HCT116 (cell line): ENCODE measurements at places on chromosomes 5 and 9.

DNA sequence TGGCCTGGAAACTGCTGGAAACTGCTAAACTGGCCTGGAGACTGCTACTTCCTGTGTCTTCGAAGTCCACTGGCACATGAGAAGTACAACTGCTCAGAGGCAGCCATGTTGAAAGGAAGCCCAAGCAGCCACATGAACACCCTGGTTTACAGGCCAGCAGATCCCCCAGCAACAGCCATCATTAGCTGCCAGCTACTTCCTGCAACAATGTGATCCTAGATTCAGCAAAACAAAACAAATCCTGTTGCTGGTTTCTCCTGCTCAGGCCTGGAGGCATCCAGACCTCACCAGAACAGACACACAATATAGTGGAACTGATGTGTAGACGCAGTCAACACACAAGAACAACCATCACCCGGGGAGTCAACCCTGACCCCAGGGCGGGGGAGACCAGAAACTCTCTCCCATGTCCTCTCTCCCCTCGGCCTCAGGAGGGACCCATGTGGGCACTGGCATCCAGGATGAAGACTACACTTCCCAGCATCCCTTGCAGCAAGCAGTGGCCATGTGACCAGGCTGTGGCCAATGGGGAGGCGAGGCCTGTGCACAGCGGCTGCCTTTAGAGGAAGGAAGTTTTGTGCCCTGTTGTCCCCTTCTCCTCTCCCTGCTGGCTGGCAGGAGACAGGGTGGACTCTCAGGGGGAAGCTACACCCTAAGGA lies 9.2 kb upstream of the LCN15 start:
- DNase-seq, result no peak
- H3K4me1 ChIP-seq, result peaks cover 3% of the 10 kb centered on the region; the same call in 1 of the 2 replicates
- no peak overlapping the region for H3K4me3 ChIP-seq
- no peaks in the 10 kb centered on the region for H3K27me3 ChIP-seq

- H3K4me3 ChIP-seq, result no peak overlapping the region
- H3K4me1 ChIP-seq, result no peaks in the 10 kb centered on the region
- DNase-seq, result no peak
- H3K27ac ChIP-seq, result no peak overlapping the region
- peaks cover 73% of the 10 kb centered on the region for H3K27me3 ChIP-seq
Observed at GRCh38 chr5:137360607-137361006, 138.5 kb downstream of the SPOCK1 start.

GRCh38 chr9:115976781-115977180 lies 176.8 kb upstream of the PAPPA start:
- no peak overlapping the region for H3K27ac ChIP-seq
- no peak overlapping the region for H3K4me3 ChIP-seq
- no peaks in the 10 kb centered on the region for H3K4me1 ChIP-seq
- no peaks in the 10 kb centered on the region for H3K36me3 ChIP-seq

DNA sequence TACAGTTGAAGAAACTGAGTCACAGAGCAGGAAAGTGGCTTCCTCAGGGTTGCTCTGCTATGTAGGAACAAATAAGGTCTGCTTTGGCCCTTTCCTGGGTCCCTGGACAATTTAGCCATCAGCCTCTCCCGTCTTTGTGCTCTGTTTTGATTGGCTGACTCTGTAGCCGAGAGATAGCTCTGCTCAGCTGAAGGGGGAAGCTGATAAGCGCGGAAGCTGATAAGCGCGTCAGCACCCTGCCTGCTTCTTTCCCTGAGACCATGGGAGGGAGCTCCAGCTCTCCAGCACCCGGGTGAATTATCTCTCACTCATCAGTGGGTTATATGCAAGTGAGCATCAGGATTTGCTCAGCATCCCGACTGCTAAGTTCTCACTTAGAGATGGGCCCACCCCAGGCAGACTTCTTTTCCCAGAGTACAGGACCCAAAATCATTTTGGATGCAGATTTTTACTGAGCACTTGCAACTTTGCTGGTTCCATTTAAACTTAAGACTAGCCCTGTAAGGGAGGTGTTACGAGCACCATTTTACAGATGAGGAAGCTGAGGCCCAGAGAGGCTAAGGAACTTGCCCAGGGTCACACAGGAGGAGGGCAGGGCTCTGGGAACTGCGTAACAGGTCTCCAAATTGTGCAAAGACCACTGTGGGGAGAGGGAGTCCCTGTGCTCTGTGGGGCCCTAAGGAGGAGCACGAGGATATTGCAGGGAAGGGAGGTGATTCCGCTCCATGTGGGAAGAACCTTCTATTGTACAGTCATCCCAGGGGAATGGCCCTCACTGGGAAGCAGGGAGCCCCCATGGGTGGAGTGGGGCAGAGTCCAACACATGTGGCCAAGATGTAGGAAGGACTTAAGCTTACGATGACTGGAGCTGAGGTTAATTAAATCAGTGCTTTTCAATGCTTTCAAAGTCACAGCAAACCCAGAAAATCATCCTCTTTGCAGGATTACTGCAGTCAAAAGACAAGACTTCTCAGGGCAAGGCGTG lies 83.7 kb upstream of the ORM1 start:
- DNase-seq, result no peak
- no peaks in the 10 kb centered on the region for H3K36me3 ChIP-seq
- no peak overlapping the region for H3K4me3 ChIP-seq
- no peaks in the 10 kb centered on the region for H3K27me3 ChIP-seq

DNA sequence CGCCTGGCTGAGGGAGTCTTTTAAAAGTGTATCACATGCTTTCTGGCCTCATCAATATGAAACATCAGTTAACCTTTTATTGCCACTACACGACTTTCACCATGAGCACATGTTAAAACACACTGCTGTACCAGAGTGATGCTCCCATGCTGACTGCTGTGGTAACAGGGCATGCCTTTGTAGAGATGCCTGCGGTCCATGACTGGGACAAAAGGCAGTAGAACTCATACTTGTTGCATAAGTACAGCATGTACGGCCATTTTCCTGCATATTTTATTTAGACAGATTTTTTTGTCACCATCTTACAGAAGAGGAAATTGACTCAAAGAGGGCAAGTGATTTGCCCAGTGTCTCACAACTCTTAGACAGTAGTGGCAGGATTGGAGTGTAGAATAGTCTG lies 105.7 kb upstream of the ADAMTSL1 start:
- no peaks in the 10 kb centered on the region for H3K4me1 ChIP-seq
- no peak overlapping the region for H3K27ac ChIP-seq
- no peak overlapping the region for H3K4me3 ChIP-seq
- no peak for DNase-seq
- no peaks in the 10 kb centered on the region for H3K36me3 ChIP-seq

- H3K4me3 ChIP-seq, result no peak overlapping the region
- H3K4me1 ChIP-seq, result 0 out of 2 replicates have a peak, but pooled peaks cover 2% of the 10 kb centered on the region
- no peak for DNase-seq
- H3K36me3 ChIP-seq, result no peaks in the 10 kb centered on the region; the same call in 1 of the 2 replicates
Observed at GRCh38 chr9:133793471-133793870, 55.3 kb upstream of the SARDH start.

GRCh38 chr9:90552317-90552716 lies 90.3 kb downstream of the DIRAS2 start:
- H3K27ac ChIP-seq, result no peak overlapping the region
- H3K4me1 ChIP-seq, result no peaks in the 10 kb centered on the region
- 0 out of 2 replicates have a peak, but pooled peaks cover 4% of the 10 kb centered on the region for H3K27me3 ChIP-seq
- no peak overlapping the region for H3K4me3 ChIP-seq

- DNase-seq, result no peak
- no peaks in the 10 kb centered on the region for H3K4me1 ChIP-seq
- no peak overlapping the region for H3K4me3 ChIP-seq
- peaks cover 3% of the 10 kb centered on the region; the same call in 1 of the 2 replicates for H3K27me3 ChIP-seq
- H3K36me3 ChIP-seq, result no peaks in the 10 kb centered on the region
Observed at GRCh38 chr9:90287567-90288274, 354.9 kb downstream of the DIRAS2 start.

GRCh38 chr9:113621980-113622379 lies 158.5 kb downstream of the RGS3 start:
- H3K4me1 ChIP-seq, result peaks cover 47% of the 10 kb centered on the region
- no peak for DNase-seq
- H3K36me3 ChIP-seq, result no peaks in the 10 kb centered on the region
- no peaks in the 10 kb centered on the region for H3K27me3 ChIP-seq

DNA sequence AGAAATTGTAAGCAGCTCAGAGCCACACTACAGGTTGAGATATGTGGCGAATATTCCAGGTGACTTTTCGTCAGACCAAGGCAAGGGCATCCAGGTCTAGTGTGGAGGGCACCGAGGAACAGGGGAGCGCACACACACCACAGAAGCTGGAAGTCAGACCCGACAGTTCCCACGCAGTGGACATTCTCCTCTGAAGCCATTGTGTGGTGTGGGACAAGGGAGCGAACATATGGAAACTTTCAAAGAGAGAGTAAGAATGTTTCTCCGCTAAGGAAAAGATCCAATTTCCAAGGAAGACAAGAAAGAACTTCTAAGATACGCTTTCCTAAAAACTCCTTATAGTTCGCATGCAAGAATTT lies 141.4 kb upstream of the OTULINL start:
- H3K27me3 ChIP-seq, result no peaks in the 10 kb centered on the region
- H3K27ac ChIP-seq, result no peak overlapping the region
- H3K36me3 ChIP-seq, result no peaks in the 10 kb centered on the region; the same call in 1 of the 2 replicates

- no peaks in the 10 kb centered on the region for H3K4me1 ChIP-seq
- no peak overlapping the region for H3K4me3 ChIP-seq
- H3K36me3 ChIP-seq, result no peaks in the 10 kb centered on the region
Observed at GRCh38 chr9:89825669-89826068, 220.9 kb downstream of the GADD45G start.

DNA sequence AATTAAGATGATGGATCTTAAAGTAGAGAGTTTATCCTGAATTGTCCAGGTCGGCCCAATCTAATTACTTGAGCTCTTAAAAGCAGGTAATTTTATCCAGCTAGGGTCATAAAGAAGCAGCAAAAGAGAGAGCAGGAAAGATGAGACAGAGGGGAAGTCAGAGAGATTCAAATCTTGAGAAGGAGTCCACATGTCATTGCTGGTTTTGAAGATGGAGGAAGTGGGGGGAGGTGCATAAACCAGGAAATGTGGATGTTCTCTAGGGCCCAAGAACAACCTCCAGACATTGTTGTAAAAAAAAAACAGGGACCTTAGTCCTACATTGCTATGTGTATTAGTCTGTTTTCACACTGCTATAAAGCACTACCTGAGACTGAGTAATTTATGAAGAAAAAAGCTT lies 66.4 kb downstream of the SLCO4C1 start:
- H3K36me3 ChIP-seq, result no peaks in the 10 kb centered on the region
- H3K4me3 ChIP-seq, result no peak overlapping the region
- H3K4me1 ChIP-seq, result no peaks in the 10 kb centered on the region
- H3K27ac ChIP-seq, result no peak overlapping the region
- DNase-seq, result no peak
- H3K27me3 ChIP-seq, result no peaks in the 10 kb centered on the region

DNA sequence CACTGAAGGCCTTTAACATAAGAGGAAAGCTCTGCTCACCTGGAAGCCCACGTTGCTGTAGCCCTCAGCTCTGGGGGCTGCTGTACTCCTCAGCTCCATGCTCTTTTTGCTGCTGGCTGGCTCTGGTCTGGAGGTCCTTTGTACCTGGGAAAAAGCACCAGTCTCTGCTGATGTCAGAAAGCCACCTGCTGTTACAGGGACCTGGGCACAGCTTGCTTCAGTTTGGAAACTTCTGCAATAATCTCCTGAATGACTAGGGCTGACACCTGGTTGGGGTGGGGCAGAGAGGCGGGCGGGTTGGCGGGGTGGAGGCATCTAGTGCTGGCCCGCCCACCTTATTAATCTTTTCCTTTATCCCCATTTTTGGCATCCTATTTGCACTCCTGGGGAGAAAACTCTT lies at the start of gene SLC28A3:
Gene SLC28A3 (minus strand): TSS at position 224 of the 400 bp plus-strand sequence. CDS start 125 bp downstream, at position 99.
- no peaks in the 10 kb centered on the region for H3K4me1 ChIP-seq
- H3K27ac ChIP-seq, result no peak within 1 kb of the TSS
- no peaks in the 10 kb centered on the region for H3K27me3 ChIP-seq
- H3K36me3 ChIP-seq, result no peaks in the 10 kb centered on the region

DNA sequence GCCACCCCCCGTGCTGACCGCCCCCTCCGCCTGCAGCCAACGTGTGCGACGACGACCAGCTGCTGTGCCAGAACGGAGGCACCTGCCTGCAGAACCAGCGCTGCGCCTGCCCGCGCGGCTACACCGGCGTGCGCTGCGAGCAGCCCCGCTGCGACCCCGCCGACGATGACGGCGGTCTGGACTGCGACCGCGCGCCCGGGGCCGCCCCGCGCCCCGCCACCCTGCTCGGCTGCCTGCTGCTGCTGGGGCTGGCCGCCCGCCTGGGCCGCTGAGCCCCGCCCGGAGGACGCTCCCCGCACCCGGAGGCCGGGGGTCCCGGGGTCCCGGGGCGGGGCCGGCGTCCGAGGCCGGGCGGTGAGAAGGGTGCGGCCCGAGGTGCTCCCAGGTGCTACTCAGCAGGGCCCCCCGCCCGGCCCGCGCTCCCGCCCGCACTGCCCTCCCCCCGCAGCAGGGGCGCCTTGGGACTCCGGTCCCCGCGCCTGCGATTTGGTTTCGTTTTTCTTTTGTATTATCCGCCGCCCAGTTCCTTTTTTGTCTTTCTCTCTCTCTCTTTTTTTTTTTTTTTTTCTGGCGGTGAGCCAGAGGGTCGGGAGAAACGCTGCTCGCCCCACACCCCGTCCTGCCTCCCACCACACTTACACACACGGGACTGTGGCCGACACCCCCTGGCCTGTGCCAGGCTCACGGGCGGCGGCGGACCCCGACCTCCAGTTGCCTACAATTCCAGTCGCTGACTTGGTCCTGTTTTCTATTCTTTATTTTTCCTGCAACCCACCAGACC lies 80.2 kb downstream of the NTNG2 start:
- no peak for DNase-seq
- H3K4me1 ChIP-seq, result peaks cover 33% of the 10 kb centered on the region

GRCh38 chr5:66812291-66812690 lies 216.1 kb downstream of the MAST4 start:
- H3K4me1 ChIP-seq, result no peaks in the 10 kb centered on the region
- no peak overlapping the region for H3K4me3 ChIP-seq
- DNase-seq, result no peak
- peaks cover 58% of the 10 kb centered on the region for H3K27me3 ChIP-seq
- H3K36me3 ChIP-seq, result no peaks in the 10 kb centered on the region

DNA sequence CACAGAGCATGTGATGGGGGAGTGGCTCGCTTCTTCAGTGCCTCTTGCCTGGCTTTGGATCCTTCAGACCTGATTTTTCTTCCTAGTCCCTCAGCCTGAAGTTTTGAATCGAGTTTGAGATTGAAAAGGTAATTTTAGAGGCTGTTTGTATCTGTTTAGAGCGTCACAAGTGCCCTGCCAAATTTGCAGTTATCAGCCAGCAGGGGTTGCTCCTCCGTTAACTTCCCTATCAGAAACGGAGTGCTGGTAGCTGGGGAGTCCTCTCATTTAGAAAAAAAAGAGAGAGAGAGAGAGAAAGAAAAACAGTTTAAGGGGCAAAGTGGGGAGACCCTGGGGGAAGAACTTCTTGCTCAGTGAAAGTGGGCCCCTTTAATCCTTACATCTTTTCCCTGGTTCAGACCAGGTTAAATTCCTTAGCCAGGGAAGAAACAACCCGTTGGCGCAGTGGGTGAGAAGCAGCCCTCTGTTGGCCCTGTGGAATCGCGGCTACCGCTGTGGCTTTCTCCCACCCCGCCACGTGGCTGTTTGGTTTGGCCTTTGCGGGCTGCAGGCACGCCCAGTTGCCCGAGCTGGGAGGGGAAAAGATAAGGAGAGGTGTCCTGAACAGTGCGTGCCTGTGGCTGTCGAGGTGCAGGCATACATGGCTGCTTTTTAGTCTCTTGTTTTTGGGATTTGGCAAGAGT lies 576.7 kb upstream of the ACO1 start:
- H3K4me3 ChIP-seq, result peak overlapping the region; percentile 23
- peak; percentile 51 for DNase-seq
- H3K4me1 ChIP-seq, result no peaks in the 10 kb centered on the region
- H3K36me3 ChIP-seq, result no peaks in the 10 kb centered on the region

GRCh38 chr5:26868504-26868903 lies 169.9 kb downstream of the CDH9 start:
- H3K4me3 ChIP-seq, result no peak overlapping the region
- no peak for DNase-seq
- H3K36me3 ChIP-seq, result no peaks in the 10 kb centered on the region
- H3K4me1 ChIP-seq, result no peaks in the 10 kb centered on the region
